ENCODE measurements at places on chromosomes 4 and X.

GRCh38 chr4:77797239-77797638 lies 21.9 kb downstream of the CNOT6L start:
- no peak for DNase-seq

DNA sequence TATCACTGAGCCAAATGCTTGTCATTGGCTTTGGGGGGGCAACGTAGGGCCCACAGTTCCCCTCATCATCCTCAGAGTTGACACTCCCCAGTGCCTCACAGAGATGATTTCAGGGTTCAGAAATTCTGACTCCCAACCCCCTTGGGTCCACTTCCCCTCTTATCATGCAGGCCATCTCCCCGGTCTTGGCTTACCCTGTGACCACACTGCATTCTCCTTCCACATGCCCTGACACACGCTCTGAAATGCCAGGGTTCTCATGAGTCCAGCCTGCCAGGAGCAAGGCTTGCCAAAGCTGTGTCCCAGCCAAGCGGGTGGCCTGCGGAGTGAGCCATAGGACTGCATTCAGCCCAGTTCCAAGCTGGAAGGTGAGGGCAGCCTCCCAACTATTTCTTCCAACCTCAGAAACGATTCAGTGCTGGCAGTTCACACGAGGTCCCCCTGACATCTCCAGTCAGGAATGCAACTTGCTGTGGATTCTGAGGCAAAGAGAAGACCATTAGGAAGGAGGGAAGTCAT lies 101.2 kb downstream of the SMIM20 start:
- DNase-seq, result no peak

DNA sequence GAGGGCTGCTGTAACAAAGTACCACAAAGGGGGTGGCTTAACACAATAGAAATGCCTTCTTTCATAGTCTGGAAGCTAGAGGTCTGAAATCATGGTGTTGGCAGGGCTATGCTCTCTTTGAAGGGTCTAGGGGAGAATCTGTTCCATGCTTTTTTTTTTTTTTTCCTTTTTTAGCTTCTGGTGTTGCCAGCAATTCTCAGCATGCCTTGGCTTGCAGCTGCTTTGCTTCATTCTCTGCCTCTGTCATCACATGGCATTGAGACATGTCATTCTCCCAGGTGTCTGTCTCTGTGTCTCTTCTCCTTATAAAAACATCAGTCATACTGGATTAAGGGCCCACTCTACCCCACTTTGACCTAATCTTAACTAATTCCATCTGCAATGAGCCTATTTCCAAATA lies 78.6 kb upstream of the BOD1L1 start:
- no peak for DNase-seq

GRCh38 chrX:153874085-153874365 lies 11.9 kb downstream of the L1CAM start:
- DNase-seq, result no peak
